ENCODE measurements at places on chromosomes 16 and 17.

DNA sequence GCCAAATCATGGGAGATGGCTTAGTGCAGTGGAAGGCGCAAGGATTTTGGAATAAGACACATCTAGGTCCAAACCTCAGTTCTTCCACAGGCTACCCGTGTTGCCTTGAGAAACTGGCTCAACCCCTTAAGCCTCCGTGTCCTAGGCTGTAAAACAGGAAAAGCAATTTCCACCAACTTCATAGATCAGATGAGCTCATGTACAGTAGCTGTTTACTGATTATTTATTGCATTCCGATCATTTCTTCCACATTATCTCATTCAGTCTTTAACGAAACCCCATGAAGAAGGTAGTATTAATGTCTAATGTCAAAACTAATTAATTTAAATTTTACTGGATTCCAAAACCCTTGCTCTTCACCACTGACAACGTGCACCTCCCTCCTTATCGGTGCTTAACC is 231.6 kb downstream of the GRIN2A start:
- no peak for DNase-seq

DNA sequence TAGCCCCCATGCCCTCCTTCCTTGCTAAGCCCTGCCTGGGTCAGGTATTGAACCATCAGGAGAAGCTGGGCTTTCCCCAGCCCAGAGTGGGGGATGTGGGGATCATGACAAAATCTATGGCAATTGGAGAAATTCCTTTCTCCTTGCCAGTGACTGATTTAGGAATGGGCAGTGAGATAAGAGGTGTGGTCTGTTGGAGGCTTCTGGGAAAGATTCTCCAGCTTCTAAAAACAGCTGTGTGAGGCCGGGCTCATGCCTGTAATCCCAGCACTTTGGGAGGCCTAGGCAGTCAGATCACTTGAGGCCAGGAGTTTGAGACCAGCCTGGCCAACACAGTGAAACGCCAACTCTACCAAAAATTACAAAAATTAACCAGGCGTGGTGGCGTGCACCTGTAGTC is 69.1 kb downstream of the SRCIN1 start:
- no peak for DNase-seq

- DNase-seq = peak; percentile 26
These were observed 454.8 kb upstream of the CDH11 start for GRCh38 chr16:65576631-65577030.

GRCh38 chr16:25434064-25434463 is 176.4 kb upstream of the ZKSCAN2 start:
- DNase-seq = no peak

DNA sequence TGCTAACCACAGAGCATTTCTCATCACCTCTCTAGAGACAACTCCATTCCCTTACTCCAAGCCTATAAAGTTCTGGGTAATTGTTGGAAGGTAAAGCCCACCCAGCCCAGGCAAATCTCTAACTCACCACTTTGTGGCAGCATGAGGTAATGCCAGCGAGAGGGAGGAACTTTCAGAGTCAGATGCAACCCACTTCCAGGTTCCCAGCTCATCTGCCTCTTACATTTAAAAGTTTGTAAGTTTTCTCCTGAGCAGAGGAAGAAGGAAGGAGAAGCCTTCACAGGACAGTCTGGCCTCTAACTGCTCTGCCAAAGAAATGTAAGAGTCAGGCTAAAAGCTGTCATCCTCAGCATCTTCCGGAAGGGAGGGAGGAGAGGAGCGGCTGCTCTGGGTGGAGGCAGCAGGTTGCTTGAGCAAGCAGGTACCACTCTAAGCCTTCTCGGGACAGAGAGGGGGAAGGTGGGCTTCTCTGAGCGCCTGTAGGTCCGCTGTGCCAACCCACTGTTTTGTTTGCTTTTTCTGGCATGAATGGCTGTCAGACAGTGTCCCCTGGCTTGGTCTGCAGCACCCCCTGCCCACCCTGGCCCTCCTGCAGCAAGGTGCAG is 1.0 kb downstream of the ZNF319 start:
- DNase-seq = peak; percentile 82

DNA sequence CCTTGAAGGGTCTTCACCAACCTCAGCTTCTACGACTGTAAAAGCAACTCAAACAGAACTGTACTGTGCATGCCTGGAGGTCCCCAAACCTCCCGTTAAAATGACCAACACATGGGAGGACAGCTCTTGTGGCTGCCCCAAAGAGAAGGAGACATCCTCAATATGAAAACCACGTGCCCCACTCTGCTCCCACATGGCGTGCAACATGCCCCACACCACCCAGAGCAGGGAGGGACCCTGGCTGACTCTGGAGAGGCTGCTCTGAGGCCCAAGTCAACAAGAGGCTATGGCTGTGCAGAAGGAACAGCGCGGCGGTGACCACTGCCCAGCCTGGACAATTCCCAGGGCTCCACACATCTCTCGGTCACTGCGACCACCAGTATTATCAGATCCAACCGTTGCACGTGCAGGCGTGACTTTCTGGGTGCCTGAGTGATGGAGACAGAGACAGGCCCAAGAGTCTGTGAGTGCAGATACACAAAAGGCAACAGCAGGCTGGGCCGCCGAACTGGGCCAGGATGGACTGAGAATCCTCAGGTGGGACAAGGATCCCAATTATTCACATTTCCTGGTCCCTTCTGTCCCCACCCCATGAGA is 1.4 kb downstream of the PLD6 start:
- DNase-seq = peak; percentile 51

- no peak for DNase-seq
These were observed 119.9 kb upstream of the SMURF2 start for GRCh38 chr17:64781810-64782555.

GRCh38 chr16:2386990-2387389 is 42.3 kb upstream of the CCNF start:
- DNase-seq = no peak

DNA sequence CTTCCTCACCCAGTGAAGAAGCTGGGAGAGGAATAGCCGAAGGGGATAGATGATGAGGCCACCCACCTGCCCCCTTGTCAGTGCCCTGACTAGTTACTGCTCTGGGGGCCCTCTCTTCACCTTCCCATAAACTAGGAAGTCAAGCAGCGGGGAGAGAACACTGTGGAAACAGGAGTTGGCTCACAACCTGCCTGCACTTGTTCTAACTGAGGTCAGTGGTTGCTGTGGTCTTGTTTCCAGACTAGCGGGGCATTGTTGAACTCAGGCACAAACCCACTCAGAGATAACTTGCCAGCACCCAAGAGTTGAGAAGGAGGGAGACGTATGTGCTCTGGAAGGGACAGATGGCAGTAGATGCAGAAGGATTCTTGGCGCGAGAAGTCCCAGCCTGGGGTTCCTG is 48.6 kb upstream of the DDX52 start:
- no peak for DNase-seq

DNA sequence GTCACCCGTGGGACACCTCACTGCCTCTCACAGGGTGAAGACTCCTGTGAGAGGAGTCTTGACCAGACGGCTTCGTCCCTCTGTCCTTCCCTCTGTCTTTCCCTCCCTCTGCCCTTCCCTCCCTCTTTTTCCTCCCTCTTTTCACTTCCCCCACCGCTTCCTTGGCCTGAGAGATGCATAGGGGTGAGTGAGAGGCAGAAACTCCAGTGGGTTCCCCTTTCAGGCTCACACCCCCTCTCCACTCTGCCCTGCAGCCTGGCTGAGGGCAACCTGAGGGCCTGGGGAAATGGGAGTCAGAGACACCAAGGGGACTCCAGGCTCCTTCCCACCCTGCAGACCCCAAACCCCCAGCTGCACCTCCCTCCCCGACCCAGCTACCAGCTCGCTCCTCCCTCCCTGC is 14.6 kb upstream of the KRT17 start:
- DNase-seq = no peak

GRCh38 chr16:53598511-53599275 is 95.7 kb upstream of the AKTIP start:
- no peak for DNase-seq

- no peak for DNase-seq
These were observed 39.8 kb downstream of the KIAA0513 start for GRCh38 chr16:85067426-85067825.

DNA sequence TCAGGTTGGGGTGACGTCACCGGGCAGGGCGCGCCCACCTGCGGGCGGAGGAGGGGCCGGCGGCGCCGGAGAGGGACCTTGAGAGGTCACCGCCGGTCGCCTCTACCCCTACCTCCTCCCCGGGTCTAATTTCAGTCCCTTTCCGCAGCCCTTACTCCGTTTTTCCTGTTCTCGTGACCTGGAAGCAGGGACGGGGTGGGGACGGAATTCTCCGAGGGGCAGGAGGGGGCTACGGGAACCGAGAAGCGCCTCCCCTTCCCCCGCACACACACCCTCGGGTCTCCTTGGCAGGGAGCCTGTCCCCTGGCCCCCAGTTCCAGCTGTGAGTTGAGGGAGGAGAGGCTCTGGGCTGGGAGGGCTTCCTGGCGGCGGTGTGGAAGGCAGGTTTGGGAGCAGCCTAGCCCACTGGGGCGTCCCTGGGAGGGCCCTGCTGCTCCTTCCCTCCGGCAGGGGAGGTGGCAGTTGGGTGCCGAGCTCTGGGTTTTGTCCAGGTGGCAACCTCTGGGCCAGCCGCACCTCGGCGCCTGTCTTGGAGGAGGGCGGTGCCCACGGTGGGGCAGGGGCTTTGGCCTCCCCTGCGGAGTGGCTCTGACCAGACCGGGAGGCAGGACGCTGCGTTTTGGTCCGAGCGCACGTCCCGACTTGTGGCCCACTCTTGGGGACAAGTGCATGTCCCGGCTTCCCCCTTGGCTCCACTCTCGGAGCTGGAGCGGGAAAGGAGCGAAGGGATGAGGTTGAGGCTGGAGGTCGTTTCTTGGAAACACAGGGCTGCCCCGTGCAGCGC is 773 bp downstream of the SYNGR3 start:
- DNase-seq = no peak

DNA sequence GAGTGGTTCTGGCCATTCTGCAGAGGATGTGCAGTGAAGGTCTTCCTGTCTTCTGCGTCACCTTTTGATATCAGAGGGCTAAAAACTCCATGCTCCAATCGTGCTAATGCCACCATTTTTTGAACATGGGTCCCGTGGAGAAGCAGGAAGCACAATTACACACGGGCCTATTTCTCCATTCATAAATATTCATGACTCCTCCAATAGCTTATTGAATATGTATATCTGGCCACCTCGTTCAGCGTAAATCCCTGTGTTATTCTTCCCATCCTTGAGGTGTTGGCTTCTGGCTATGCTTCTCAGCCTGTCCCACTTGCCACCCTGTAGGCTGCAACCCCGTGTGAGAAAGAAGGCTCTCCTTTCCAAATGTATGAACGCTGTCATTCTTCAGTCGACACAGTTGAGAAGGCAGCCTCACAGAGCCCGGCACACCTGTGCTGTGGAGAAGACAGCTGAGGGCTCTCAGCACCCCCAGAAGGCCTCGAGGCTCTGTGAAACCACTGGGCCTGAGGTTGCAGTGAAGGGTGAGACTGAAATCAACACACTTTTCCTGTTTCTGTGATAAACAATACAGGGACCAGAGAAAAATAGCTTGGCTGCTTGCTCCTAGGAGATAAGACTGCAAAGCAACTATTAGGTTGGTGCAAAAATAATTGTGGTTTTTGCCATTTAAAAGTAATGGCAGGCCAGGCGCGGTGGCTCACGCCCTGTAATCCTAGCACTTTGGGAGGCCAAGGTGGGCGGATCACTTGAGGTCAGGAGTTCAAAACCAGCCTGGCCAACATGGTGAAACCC is 4.9 kb upstream of the ANKRD40CL start:
- no peak for DNase-seq

- no peak for DNase-seq
These were observed 87.8 kb downstream of the PLXDC1 start for GRCh38 chr17:39063681-39064069.

- no peak for DNase-seq
These were observed 34.2 kb downstream of the TXNDC11 start for GRCh38 chr16:11708421-11708820.

GRCh38 chr16:56769677-56770076 is 39.7 kb downstream of the NUP93 start:
- no peak for DNase-seq

- DNase-seq = no peak
These were observed 107.9 kb downstream of the HAPSTR1 start for GRCh38 chr16:9199311-9199710.

GRCh38 chr16:27993587-27993986 is 69.9 kb downstream of the GSG1L start:
- DNase-seq = peak; percentile 18

GRCh38 chr16:5027575-5028235 is 6.0 kb downstream of the NAGPA start:
- DNase-seq = no peak

DNA sequence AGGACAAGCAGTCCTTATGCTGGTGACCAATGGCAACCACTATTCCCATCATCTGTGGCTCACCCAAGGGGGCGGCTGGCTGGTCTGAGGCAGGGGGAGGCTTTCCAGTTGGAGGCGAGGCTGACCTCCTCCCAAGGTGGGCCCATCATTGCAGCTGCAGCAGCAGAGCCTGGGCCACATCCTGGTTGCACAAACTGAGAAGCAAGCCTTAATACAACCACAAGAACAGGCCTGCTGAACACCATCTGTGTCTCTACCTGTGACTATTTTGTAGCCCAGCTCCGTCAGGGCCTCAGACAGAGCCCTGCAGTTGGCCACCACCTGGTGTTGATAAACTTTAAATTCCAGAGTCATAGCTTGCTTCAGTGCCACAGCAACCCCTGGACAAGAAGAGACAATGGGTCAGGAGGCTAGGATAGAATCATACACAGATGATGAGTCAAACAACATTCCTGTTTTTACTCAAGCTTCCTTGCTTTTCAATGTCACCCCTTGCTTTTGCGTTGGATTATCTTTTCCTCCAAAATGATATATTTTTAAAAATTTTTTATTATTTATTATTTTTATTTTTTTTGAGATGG is 17.9 kb downstream of the SMCR8 start:
- no peak for DNase-seq

DNA sequence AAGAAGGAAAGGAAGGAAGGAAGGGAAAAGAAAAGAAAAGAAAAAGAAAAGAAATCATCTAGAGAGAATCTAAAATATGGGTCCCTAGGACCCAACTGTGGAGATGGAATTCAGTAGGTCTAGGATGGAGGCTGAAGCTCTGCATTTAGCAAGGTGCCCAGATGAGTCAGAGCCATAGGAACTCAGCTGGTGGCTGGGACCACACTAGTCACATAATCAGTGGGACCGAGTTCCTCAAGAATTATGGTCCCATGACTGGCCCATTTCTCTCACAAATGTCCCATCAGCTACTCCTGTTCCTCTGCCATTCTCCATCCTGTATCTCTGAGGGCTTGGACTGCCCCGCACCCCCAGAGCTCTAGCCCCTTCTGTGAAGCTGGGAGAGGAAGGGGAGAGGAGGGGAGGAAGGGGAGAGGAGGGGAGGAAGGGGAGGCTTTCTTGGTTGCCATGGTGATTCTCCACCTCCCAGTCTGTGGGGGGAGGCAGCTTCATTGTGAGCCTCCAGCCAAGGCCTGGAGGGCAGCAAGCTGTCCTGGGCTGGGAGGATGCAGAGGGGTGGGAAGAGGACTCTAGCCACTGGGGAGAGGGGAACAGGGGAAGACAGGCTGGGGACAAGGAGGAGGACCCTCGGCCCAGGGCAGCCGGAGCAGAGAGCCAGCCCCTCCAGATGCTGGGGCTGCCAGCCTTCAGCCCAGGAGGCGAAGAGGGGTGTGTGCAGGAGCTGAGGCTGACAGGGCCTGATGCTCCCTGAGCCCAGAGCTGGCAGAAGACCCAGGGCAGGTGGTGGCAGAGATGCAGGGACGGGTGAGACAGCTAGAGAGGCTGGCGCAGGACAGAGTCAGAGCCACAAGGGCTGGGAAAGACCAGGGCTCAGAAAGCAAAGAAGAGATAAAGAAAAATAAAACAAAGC is 37.8 kb upstream of the LHX1 start:
- no peak for DNase-seq

GRCh38 chr17:79852748-79853147 is 13.5 kb upstream of the CBX4 start:
- DNase-seq = peak; percentile 21

GRCh38 chr17:43129671-43130010 is 4.5 kb upstream of the BRCA1 start:
- DNase-seq = no peak

GRCh38 chr16:47888142-47888541 is 267.7 kb downstream of the ABCC12 start:
- DNase-seq = no peak

All from NB4 (cell line).